Bone marrow (tissue), 2 donors: ENCODE measurements at places on chromosomes 13 and 19.
A peak's percentile ranks its signal among the peaks of the same experiment; 100 is the strongest.

GRCh38 chr19:49986354-49986753 lies 25.4 kb upstream of the SIGLEC11 start:
- DNase-seq, result no peak

GRCh38 chr19:18422530-18423191 lies 3.5 kb downstream of the SSBP4 start:
- DNase-seq, result no peak

GRCh38 chr19:18230941-18231734 lies 4.9 kb upstream of the PDE4C start:
- peak; percentile 7 for DNase-seq

- DNase-seq, result no peak
These were observed 172.8 kb downstream of the NHLRC3 start for GRCh38 chr13:39210961-39211534.

DNA sequence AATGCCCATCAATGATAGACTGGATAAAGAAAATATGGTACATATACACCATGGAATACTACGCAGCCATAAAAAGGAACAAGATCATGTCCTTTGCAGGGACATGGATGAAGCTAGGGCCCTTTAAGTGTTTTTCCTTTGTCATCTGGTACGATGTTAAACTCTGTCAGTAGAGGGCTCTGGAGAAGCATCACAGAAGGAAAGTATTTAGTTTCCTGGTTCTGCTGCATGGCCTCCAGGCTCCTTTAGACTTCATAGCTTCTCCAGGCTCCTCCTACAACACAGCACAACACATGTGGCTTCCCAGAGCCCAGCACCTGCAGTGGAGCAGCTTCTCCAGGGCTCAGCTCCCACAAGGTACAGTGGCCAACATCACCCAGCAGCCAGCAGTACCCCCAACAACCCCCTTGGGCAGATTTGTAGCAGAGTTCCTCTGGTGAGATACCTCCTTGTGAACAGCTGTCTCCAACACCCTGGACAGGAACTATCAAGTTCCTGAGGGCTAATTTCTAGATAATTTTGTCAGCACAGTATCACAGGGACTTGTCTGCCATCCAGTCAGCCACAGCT lies 63.4 kb downstream of the KCTD12 start:
- no peak for DNase-seq

DNA sequence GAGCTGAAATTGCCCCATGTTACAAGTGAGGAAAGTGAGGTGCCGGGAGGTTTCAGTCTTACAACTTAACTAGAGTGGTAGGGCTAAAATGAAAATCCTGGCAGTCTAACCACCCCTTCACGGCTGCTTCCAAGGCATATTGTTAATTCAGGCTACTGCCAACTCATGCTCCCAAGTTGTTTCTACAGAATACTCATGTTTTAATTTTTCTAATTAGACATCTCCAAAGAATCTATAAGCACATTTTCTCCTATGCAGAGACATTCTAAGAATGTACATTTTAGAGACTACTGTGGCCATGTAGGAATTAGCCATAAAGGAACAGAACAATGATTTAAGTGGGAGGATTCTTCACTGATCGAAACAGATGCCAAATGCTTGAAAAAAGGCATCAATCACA lies 7.0 kb upstream of the TSC22D1 start:
- no peak for DNase-seq
